ENCODE measurements at places on chromosomes 3 and 15.
A peak's percentile ranks its signal among the peaks of the same experiment; 100 is the strongest.

GRCh38 chr3:79765911-79766310 is 1.9 kb downstream of the ROBO1 start:
- DNase-seq, result no peak

DNA sequence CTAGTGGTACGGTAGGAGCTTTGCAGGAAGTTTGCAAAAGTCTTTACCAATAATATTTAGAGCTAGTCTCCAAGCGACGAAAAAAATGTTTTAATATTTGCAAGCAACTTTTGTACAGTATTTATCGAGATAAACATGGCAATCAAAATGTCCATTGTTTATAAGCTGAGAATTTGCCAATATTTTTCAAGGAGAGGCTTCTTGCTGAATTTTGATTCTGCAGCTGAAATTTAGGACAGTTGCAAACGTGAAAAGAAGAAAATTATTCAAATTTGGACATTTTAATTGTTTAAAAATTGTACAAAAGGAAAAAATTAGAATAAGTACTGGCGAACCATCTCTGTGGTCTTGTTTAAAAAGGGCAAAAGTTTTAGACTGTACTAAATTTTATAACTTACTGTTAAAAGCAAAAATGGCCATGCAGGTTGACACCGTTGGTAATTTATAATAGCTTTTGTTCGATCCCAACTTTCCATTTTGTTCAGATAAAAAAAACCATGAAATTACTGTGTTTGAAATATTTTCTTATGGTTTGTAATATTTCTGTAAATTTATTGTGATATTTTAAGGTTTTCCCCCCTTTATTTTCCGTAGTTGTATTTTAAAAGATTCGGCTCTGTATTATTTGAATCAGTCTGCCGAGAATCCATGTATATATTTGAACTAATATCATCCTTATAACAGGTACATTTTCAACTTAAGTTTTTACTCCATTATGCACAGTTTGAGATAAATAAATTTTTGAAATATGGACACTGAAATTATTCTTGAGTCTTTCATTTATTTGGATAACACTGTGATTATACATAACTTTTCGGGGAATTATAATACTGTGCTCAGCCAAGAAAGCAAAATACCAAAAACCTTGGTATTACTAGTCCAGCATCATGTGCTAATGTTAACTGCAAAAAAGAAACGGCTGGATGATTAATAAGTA is 2.2 kb downstream of the SOX2 start:
- no peak for DNase-seq

DNA sequence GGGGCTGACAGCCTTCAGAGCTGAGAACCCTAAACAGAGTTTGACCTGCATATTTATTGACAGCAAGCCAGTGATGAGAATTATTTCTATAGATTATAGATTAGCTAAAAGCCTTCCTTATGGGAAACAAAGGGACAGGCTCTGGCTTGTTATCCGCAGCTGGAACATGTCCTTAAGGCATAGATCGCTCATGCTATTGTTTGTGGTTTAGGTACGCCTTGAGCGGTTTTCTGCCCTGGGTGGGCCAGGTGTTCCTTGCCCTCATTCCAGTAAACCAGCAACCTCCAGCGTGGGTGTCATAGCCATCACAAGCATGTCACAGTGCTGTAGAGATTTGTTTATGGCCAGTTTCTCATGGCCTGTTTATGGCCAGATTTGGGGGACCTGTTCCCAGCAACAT is 10.2 kb upstream of the FAH start:
- DNase-seq, result no peak

DNA sequence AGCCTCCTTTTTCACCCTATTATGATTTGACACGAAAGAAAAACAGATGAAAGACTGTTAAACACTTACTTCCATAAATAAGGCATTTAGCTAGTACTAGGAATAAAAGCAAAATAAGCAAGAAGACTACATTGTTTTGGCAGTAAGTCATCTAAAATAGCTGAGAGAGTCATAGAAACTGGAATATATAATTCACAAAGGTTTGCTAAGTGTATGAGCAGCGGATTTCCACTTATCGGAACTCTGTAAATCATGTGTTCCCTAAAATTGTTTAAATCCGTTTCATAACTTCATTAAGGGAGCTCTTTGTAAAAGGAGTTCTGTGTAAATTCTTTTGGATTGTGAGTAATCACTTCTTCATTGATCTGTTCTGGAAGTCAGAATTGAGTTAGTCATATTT is 202.5 kb upstream of the CBLB start:
- no peak for DNase-seq

DNA sequence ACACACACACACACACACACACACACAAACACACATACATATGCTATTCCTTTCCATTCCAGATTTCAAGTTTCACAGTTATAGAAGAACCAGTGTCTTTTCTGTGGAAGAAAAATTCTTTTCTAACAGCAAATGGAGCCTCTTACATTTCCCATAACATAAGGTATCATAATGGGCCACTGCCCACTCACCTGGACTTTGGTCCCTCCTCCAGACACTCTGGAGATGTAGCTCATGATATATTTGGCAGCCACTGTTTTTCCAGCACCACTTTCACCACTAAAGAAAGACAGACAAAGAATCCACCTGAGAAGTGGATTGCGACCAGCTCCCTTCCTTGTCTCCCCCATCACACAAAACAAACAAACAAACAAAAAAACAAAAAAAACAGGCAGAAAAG is 29.8 kb downstream of the LDHAL6B start:
- DNase-seq, result no peak

- DNase-seq, result peak; percentile 17
These were observed 53.8 kb upstream of the PIK3CB start for GRCh38 chr3:138888560-138888959.

- no peak for DNase-seq
These were observed 10.8 kb downstream of the GHRL start for GRCh38 chr3:10281951-10282350.

DNA sequence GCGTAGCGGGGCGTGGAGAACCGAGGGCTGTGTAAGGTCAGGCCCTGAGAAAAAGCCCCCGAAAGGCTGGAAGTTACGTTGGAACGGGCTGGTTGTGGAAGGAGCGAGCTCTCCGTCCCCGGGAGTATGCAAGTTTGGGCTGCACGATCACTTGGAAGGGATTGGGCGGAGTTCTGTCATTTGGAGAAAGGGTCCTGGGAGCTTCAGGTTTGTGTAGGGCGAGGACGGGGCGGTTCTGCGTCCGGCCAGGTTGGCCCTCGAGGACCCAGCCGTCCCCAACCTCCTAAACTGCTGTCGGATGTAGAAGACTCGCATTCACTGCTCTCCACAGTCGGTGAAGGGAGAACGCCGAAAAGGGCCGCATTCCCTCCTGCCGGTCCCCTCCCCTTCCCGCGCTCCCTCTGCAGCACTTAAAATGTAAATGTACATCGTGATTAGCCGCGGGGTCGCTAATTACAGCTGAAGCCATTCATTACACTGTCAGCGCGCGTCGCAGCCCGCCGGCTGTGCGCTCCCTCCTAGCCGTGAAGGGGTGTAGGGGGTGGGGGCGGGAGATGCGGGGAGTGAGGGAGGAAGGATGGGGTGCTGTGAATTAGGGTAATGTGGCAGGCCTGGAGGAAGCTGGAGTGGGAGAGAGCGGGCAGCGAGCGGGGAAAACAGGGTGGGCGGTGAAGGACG is 2.5 kb upstream of the RPP25 start:
- no peak for DNase-seq

DNA sequence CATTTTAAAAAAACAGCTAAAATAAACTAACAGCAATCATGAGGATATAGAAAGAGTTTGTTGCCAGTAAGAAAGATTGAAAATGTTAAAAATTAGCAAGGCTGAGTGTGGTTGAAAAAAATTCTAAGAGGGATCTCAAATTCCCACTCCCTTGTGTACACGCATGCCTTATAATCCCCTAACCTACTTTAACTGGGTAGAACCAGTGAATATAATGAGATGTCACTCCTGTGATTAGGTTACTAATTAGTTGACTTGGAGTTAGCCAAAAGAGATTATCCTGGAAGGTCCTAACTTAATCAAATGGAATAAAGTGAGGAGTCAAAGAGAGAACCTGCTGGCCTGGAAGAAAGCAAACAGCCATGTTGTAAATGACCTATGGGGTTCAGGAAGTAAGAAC is 286.0 kb upstream of the TGFBR2 start:
- DNase-seq, result no peak

DNA sequence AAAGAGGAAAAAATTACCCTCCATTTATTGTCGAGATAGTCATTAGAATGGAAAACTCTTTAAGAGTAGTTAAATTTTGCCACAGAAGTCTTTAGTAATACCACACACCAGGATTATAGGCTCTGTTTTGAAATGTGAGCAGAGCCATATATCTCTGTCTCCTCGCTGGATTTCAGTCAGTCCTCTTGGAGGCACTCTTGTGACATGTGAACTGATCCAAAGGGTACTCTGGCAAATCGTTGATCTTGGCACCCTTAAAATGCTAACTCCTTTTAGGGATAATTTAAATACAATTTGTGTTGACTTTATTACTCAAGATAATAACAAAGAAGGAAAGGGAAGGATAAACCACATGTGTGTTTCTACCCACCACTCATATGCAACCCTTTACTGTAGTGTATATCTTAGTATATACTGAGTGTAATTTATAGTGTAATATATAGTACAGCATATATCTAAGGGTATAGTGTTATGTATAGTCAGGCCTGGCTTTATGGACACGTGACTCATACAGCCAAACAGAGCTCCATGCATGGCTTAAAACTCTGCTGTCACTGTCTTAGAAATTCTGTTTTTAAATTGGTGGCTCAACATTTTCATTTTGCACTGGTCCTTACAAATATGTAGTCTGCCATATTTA is 12.3 kb upstream of the KPNA4 start:
- DNase-seq, result no peak

DNA sequence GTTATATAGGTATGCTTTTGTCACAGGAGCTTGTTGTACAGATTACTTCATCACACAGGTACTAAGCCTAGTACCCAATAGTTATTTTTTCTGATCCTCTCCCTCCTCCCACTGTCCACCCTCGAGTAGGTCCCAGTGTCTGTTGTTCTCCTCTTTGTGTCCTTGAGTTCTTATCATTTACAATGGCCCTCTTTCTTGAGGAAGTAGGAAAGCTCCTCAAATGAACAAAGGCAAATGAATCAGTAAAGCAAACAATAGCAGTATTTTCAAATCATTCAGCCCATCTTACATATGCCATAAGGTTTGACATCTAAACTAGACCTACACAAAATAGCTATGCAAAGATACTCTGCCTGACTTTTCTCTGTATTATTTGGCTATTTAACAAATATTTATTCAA is 211.5 kb downstream of the CDIN1 start:
- DNase-seq, result no peak

- DNase-seq, result no peak
These were observed 24.8 kb downstream of the RBP1 start for GRCh38 chr3:139514741-139515140.

- DNase-seq, result peak; percentile 68
These were observed 8.1 kb downstream of the RAD18 start for GRCh38 chr3:8954938-8955763.

- no peak for DNase-seq
These were observed 19.7 kb downstream of the PAK6 start for GRCh38 chr15:40258544-40258943.

DNA sequence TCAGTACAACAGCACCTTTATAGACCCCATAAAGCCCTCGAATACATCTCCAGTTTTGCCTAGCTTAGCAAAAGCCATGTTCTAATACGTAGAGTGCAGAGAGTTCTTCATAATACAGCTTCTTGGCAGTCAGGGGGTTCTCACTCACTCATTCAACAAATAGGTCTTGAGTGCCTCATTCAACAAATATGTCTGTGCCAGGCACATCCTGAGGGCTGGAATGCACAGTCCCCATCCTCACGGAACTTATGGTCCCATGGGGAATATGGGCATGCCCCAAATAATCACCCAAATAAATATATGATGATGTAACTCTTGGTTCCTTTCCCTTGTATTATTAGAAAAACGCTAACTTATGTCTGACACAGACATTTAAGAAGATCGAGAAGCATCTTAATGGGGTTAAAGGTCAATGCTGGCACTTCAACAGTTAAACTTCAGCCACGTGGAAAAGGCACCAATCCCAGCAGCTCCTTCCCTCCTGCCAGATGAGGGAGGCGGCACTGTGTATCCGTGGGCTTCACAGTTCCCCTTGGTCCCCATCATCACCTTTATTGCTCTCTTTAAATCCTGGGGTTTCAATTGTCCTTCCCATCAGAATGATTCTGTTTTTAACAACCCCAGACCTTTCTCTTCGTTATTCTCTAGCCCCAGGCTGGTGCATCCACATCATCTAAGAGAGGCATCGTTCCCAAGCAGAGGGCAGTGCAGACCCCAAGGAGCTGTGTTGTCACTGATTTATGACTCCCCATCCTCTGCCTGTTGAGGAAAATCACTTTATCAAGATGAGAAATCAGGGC is 18.9 kb upstream of the SEMA5B start:
- no peak for DNase-seq

DNA sequence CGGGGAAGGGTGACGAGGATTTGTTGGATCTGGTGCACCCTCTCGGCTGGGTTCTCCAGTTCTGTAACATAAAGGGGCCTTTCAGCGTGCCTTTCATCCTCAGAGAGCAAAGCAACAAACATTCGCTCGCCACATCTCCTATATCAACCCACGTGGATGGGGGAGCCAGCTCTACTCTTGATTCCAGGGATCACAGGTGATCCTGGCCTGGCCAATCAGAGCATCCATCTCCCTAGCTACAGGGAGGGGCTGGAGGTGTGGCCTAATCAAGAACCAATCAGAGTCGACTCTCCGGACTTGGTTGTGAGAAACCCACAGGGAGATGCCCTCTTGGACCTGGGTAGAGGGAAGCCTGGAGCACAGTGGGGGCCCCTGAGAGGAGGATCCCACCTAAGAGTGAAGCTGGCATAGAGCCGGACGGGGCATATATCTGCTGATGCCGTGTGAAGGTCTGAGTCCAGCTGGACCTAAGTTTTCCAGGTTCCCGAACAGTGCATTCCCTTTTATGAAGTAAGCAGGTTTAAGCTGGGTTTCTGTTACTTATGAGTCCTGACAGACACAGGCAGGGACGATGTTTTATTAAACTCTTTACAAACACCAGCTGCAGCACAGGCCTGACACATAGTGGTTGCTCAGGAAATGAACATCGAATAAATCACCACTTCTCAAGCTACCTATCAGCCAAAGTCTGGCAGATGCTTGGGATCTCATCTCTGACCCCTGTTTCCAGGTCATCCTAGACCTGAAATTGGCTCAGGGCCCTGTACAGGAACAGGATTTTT is 50.7 kb upstream of the RAD18 start:
- no peak for DNase-seq

- no peak for DNase-seq
These were observed 46.6 kb downstream of the GSK3B start for GRCh38 chr3:120047686-120048085.

DNA sequence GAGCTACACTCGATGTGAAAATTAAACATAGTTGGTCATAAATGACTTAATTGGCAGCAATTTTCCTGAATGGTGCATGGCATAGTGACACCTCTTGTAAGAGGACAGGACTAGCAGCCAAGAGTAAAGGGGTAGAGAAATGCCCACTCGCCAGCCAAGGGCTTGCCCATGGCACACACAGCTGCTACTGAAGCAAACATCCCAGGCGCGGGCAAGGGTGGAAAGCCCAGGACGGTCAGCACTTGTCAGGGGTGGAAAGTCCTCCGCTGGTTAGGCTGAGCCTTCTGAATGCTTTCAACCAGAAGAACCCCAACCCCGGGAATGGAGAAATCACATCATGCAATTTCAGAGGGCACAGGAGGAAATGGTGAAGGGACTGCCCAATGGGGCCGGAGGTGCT is 31.6 kb downstream of the BDH1 start:
- no peak for DNase-seq
